ENCODE measurements at places on chromosomes 3 and 15.

DNA sequence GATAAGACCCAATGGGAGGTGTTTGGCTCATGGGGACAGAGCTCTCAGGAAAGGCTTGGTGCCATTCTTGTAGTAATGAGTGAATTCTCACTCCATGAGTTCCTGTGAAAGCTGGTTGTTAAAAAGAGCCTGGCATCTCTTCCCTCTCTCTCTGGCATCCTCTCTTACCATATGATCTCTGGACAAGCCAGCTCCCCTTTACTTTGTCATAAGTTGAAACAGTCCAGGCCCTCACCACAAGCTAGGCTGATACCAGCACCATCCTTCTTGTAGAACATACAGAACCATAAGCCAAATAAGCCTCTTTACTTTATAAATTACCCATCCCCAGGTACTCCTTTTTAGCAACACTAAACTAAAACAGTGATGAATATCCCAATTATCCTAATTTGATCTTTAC, 166.9 kb upstream of the TMC3 start:
- DNase-seq: no peak

- no peak for DNase-seq
Measured at GRCh38 chr15:36358523-36358922, 220.9 kb upstream of the CDIN1 start.

GRCh38 chr3:47250309-47251060, 32.1 kb downstream of the KIF9 start:
- DNase-seq: no peak

DNA sequence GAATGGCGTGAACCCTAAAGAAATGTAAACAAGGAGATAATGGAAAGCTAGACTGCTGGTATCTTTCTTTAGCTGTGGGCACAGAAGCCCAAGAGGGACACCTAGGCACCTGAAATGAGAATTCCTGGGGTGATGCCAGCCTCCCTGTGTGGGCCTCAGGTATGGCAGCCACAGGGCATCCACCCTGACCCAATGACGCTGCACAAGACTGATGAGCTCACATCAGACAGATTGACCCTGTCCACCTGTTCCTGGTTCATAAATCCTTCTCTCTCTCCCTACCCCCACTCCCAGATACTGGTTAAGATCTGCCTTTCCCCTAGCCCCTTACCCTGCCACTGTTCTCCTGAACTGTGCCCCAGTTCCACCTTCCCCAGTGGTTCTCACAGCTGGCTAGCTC, 1.5 kb downstream of the GLB1 start:
- DNase-seq: no peak

DNA sequence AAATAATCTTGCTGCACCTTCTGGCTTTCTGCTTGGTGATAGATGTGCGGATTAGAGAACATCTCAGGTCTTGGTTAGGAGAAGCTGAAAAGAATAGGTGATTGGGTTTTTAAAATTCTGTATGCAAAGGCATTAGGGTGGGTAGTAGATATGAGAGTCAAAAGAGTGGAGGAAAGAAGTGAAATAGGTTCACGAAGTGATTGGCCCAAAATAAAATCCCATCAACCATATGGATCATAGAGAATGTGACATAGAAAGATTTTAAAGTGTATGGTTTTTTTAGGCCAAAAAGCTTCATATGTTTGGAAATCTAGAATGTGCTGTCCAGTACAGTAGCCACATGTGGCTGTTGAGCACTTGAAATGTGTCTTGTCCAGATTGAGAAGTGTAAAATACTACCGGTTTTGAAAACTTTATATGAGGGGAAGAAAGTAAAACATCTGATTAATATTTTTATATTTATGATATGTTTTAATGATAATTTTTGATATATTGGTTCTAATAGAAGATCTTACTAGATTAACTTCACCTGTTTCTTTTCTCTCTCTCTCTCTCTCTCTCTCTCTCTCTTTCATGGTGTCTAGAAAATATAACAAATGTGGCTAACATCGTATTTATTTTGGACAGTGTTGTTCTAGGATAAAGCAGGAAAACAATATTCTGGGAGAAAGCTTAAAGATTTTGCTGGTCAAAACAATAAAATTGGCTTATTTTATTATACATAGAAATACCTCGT, 2.9 kb downstream of the MBNL1 start:
- no peak for DNase-seq

DNA sequence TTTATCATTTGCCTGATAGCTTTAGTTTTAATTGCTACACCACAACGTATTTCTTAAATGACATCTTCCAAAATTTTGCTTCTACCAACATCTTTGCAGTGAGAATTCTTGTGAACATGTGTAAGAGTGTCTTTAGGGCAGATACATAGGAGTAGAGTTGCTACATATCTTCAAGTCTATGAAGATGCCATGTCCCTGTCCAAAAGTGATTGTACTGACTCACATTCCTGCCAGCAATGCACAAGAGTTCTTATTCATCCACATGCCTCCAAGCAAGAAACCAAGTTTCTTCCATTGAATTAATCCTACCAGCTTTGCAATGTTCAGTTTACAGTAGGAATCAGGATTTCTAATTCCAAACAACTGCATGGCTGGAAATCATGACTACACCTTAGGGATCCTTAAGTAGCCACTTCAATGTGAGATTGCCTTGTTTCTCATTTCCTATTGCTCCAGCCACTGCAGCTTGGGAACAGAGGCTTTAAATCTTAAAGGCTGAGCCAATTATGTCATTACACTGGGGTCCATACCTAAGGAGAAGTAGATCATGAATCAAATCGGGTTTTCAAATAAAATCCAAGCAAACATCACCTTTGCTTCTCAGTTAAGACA, 44.5 kb downstream of the BCL2L10 start:
- DNase-seq: no peak

GRCh38 chr3:120410541-120410940, 40.3 kb downstream of the FSTL1 start:
- no peak for DNase-seq

DNA sequence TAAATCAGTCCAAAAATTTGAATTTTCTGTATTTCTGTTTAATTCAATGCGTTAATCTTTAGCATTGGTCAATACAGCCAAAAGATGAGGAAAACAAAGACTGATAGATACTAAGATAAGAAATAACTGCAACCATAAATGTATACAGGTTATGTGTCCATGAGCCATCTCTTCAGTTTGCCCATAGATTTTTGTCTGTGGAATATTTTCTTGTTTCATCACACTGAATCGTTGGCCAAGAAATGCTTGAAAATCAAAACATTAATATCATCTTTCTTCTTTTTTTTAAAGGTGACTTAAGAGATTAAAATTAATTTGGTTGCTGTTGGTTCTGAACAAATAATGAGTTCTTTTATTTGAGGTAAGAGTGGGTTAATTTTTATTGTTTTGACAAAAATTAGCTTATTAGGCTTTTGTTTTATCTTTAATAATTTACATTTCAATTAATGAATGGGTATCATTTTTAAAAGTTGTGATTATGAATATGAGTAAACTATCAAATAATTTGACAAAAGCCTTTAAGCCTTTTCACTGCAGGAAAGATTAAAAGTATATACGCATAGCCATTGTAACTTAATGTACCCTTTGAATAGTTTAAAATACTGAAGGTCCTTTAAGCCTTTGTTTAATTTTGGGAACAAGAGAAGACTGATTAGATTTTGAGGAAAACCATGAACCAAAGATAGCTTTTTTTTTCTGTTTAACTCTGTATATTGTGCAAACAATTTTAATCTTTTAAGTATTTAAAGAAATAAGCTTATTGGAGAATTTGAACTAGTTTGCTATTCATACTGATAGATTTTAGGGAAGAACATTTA, 14.7 kb upstream of the CHD2 start:
- DNase-seq: no peak

GRCh38 chr3:26799679-26800317, 177.2 kb downstream of the LRRC3B start:
- no peak for DNase-seq

- DNase-seq: no peak
Measured at GRCh38 chr3:196336319-196337145, 1.7 kb downstream of the TM4SF19 start.

DNA sequence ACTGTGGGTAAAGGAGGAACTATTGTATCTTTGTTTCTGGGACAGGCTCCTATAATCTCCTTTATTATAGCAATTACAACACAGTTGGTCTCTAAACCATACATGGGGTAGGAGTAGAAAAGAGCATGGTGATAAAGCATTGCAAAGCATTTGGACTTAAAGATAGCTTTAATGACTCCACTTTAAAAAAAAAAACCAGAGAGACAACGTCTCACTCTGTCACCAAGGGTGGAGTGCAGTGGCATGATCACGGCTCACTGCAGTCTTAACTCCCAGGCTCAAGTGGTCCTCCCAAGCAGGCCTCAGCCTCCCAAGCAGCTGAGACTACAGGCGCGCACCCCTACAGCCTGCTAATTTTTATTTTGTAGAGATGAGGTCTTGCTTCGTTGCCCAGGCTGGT, 68.2 kb downstream of the DENND4A start:
- no peak for DNase-seq

GRCh38 chr3:105847452-105847851, 21.4 kb downstream of the CBLB start:
- no peak for DNase-seq

DNA sequence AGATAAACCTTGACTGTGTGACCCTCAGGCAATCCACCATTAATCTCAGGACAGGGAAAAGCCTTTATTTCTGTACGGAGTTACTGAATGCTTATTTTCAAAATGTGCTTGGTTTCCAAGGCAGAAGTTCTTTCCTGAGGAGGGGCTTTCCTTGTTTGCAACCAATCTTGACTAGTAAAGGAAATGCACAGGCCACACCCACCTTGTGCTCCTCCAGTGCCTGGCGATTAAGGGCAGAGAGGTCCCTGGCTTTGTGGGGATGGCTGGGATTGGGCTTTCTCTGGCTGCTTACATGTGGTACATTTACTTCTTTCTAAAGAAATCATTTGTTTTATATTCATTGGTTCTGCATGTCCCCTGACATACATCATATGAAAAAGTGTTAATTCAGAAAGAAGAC, 47.8 kb downstream of the ZNF621 start:
- DNase-seq: no peak

- no peak for DNase-seq
Measured at GRCh38 chr3:126666658-126667528, 12.0 kb upstream of the TXNRD3 start.

- no peak for DNase-seq
Measured at GRCh38 chr3:173395073-173395411, 2.5 kb upstream of the NLGN1 start.

DNA sequence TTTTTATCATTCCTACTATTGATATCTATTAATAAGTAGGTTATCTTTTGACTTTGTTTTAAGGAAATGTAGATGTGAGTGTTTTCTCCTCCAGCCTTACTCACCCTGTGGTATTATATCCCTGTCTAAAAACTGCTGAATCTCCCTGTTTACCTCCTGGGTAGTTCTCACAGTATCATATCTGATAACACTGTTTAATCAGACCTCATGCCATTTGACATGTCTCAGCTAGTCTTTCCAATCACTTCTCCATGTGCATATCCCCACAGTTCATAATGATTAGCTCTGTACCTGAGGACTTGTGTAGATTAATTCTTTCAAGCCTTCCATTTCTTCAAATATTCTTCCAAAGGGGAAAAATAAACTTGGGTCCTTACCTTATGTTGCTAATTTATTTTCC, 30.7 kb downstream of the DUOX2 start:
- no peak for DNase-seq

DNA sequence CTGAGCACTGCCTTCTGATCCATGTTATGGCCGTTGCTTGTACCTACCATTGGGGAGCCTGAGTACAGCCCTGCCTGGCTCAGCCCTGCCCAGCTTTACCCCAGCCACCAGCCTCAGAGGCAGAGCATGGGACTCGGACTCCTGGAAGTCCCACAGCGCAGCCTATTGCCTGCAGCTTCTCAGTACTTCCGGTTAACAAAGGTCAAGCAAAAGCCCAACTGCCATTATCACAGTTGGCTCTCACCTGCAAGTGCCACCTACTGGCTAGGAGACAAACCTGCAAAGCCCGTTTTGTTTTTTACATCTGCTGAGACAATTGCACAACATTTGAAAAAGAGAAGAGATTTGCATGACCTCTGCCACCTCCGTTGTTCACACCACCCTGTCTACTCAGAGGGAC, 1081.7 kb downstream of the NAALADL2 start:
- no peak for DNase-seq

DNA sequence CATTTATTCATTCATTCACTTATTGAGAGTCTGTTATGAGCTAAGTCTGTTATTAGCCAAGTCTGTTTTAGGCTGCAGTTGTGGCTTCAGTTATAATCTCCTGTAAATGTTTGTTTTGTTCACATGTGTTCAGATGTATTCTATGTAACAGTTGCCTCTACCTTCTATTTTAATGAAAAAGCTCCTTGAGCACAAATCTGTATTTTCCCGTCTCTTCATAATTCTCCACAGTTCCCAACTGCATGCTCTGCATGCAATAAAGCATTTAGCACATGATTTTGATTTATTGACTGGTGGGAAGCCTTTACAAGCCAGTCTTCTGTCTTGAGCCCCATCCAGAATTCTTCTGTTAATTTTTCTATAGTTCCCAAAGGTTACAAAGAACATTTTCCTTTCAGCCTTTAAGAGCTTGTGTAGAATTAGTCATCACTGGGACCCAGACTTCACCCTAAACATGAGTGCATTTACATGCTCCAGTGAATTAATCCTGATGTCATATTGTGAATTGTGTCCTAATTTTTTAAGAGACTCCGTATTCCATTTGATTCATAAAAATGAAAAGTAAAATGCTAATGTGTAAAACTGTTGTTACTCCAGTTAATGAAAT, 122.3 kb upstream of the NR2E3 start:
- no peak for DNase-seq

GRCh38 chr15:85800478-85801123, 5.9 kb upstream of the KLHL25 start:
- DNase-seq: no peak

DNA sequence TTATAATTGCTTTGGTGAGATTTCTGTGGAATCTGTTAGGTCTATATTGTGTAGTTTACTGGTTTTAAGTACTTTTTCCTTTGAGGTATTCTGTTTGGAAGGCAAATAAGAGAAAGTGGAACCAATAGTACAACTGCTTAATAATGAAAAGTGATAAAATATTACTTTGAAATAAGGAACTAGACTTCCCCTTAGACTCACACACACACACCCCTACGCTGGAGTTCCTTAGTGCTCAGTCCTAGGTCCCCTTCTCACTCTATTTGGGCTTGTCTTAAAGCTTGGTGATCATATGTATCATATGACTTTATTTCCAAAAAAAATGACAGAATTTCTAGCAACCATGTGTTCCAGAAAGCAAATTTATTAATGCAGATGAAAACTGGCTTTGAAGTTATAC, 494.0 kb upstream of the TGFBR2 start:
- no peak for DNase-seq

DNA sequence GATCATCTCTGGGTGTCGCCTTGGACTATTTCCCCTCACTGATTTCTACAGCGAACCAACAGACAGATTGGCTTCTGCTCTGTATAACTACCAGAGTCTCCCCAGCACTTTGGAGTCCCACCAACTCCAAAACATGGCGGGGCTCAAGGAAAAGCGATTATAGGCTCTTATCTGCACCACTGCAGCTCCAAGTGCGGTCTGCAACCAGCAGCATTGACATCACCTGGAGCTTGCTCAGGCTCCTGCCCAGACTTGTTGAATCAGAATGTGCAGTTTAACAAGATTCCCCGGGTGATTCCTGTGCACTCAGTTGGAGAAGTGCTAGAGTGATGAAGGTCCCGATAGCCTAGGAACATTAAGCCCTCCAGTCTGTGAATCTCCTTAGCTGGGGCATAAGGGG, 9.0 kb downstream of the CCK start:
- DNase-seq: no peak

All from stimulated activated CD8-positive, alpha-beta memory T cell treated with anti-CD3 and anti-CD28 coated beads, Interleukin-4, amount 100 ng/mL, for 24 hours (primary cell).